Cerebellum (tissue), 4 donors: ENCODE measurements at places on chromosomes 1 and 21.

- DNase-seq = no peak
Measured at GRCh38 chr1:160040476-160040875, 8.7 kb upstream of the PIGM start.

- DNase-seq = no peak
Measured at GRCh38 chr1:247456021-247456420, 1.9 kb downstream of the OR2B11 start.

- DNase-seq = no peak
Measured at GRCh38 chr1:87410776-87411480, 82.2 kb downstream of the LMO4 start.

- DNase-seq = no peak
Measured at GRCh38 chr1:74699331-74699730, 25.7 kb upstream of the ERICH3 start.
